Astrocyte (in vitro differentiated cells and primary cell): ENCODE measurements at places on chromosomes 2 and 18.

GRCh38 chr2:221397187-221397586 is 174.9 kb downstream of the EPHA4 start:
- H3K27ac ChIP-seq: no peak overlapping the region
- no peaks in the 10 kb centered on the region for H3K4me1 ChIP-seq
- no peak for DNase-seq
- no peaks in the 10 kb centered on the region for H3K36me3 ChIP-seq

GRCh38 chr2:86686905-86687304 is 33.2 kb upstream of the RMND5A start:
- H3K27ac ChIP-seq: no peak overlapping the region
- no peaks in the 10 kb centered on the region for H3K36me3 ChIP-seq
- no peak overlapping the region for H3K4me3 ChIP-seq

- H3K4me3 ChIP-seq: no peak overlapping the region
- DNase-seq: no peak
- no peak overlapping the region for H3K27ac ChIP-seq
- no peaks in the 10 kb centered on the region for H3K4me1 ChIP-seq
- no peaks in the 10 kb centered on the region for H3K27me3 ChIP-seq
Observed at GRCh38 chr2:226983895-226984749, 148.3 kb downstream of the RHBDD1 start.

- H3K36me3 ChIP-seq: peaks cover 22% of the 10 kb centered on the region
- DNase-seq: no peak
- no peaks in the 10 kb centered on the region for H3K27me3 ChIP-seq
Observed at GRCh38 chr2:232757905-232758304, 18.5 kb downstream of the KCNJ13 start.

DNA sequence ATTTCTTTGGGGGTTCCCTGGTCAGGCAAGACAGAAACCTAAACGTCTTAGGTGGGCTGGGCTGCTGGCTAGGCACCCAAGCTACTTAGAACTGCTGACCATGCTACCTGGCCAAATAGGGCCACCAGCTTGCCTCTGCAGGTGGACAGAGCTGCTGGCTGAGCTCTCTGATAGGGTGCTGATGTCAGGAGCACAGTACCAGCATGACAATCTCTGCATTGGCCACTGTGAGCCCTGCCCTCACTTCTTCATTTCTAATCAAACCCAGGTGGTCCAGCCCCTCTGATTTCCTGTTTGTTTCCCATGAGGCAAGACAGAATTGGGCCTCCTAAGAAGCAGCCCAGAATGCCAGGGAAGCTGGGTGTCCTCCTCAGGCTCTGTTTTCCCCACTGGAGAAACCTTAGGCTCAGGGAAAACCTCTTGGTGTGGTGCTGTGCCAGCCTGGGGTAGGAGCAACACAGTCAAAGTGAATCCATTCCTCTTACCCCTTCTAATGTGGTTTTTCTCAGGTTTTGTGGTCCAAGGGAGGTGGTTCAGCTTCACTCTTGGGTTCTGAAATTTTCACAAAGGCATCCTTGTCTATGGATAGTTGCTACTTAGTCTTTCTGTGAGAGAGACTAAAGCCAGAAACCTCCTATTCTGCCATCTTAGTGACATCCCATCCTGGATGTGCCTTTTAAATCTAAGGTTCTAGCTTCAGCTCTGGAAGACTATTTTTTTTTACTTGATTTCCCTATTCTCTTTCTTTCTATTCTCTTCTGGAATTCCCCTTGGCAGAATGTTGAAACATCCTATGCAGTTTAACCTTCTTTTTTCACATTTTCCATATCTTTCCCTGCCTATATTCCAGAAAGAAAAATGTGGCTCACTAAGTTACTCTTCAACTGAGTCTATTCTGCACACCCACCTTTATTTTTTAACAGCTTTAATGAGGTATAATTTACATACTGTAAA is 15.2 kb downstream of the SP100 start:
- H3K27ac ChIP-seq: no peak overlapping the region
- no peaks in the 10 kb centered on the region for H3K27me3 ChIP-seq
- H3K4me1 ChIP-seq: no peaks in the 10 kb centered on the region
- no peak overlapping the region for H3K4me3 ChIP-seq
- DNase-seq: no peak

DNA sequence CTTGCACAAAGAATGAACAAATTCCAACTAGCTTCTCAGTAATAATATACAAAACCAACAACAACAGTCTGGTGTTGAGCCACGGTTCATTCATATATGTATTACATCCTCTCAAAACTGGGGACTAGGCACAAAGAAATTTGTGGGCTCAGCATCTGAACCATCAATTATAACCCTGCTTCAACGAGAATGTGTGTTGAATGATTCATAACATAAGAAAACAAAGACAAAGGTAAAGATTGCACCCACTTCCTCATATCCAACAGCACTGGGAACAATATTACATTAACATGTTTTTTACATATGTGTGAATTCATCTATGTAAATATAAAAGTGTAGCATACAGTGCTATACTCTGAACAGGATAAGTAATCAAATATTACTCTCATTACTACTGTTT is 144.8 kb downstream of the CDH2 start:
- no peak overlapping the region for H3K27ac ChIP-seq
- no peaks in the 10 kb centered on the region for H3K36me3 ChIP-seq
- no peak overlapping the region for H3K4me3 ChIP-seq
- peaks cover 17% of the 10 kb centered on the region for H3K4me1 ChIP-seq

DNA sequence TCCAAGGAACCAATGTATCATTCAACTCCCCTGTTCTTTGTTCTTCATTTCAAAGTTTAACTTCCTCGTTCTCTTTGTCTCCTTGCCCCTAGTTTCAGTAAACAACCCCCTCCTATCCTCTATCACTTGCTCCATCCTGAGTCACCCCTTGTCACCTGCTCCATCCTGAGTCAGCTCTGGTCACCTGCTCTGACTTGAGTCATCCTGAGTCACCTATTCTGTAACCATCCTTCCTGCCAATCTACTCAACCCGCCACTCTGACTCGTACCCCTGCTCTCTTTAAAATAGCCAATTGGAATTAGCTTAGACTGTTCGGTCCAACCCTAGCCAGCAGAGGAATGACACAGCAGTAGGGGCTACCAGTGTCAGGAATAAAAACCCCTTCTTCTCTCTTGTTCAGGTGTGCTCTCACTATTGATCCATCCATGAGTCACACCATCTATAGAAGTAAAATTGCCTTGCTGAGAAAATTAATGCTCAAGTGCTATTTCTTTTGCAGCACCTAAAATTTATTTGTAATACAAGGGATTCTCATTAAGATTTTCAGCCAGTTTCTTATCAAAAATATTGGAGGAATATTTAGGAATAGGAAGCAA is 326.8 kb downstream of the AKAIN1 start:
- no peaks in the 10 kb centered on the region for H3K36me3 ChIP-seq
- no peaks in the 10 kb centered on the region for H3K4me1 ChIP-seq
- DNase-seq: no peak
- H3K27ac ChIP-seq: no peak overlapping the region
- no peak overlapping the region for H3K4me3 ChIP-seq

DNA sequence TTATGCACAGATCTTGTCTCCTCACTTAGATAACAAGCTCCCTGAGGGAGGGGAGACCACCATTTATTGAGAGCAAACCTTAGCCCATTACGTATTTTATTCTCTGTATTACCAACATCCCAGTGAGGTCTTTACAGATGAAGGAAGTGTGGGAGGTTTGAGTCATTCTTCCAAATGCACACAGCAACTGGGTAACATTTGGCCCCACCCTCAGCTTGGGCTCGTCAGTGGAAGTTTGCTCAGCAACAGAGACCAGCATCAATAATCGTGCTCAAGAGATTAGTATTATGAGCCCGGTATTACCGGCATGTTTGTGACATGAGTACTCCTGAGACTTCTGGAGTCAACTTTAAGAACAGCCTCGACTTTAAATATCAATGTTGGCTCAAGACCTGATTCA is 168.6 kb downstream of the ETAA1 start:
- H3K27ac ChIP-seq: peak overlapping the region; percentile 69
- H3K4me3 ChIP-seq: no peak overlapping the region
- no peaks in the 10 kb centered on the region for H3K36me3 ChIP-seq
- peaks cover 29% of the 10 kb centered on the region for H3K4me1 ChIP-seq
- peak; percentile 96 for DNase-seq

DNA sequence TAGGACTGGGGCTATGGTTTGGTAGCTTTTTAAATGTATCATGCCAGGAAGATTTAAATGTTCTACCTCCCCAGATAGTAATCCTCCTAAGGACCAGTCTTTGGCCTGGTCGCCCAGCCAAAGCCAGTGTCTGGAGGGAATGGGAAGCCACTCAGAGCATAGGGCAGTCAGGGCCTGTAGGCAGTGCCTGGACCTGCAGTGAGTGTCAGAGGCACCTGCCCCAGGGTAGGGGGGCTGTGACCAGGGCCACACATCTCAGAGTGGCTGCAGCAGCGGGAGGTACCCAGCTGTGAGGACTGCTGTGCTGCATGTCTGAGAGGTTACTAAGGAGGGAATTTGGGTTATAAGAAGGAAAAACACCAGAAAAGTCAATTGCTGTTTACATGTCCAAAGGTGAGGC is 57.7 kb downstream of the MYT1L start:
- no peak overlapping the region for H3K4me3 ChIP-seq
- no peaks in the 10 kb centered on the region for H3K4me1 ChIP-seq
- H3K27me3 ChIP-seq: no peaks in the 10 kb centered on the region
- DNase-seq: no peak

DNA sequence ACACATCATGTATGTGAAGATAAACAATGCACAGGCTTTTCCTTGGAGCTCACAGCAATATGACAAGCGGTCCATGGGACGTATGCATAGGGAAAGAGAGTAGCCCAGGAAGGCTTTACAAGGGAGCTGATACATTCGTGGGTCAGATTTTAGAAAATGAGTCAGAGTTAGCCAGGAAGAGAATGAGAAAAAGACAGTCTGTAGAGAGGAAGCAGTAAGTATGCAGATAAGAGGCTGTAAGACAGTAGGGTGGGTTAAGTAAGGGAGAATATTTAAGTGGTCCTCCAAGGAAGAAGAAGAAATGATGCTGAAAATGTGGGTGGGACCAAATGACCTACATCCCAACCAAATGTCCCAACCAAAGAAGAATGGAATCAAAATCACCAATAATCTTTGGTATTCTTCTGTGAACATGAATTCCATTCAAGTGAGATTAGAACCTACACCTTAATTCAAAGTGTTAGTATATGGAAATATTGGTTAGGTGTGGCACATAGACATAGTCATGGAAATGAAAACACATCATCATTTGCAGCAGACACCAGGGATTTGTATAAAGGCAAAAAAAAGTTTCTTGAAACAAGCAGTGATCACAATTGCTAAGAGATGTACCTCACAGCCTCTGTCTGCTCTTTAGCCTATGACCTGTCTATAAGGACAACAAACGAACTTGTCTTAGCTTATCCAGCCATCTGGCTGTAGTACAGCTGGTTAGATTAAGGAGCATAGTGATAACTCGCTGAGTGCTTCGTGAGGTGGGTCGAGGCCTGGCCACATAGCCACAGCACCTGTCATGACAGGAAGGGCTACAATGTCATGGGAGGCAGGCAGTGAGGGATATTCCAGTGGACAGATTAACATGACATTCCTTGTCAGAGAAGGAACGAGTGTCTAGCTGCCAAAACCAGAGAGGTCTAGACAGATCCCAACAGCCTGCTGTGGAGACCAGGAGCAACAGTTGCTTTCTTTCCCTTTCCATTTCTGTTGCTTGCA is 133.6 kb downstream of the ALK start:
- H3K4me3 ChIP-seq: no peak overlapping the region
- no peaks in the 10 kb centered on the region for H3K4me1 ChIP-seq
- peaks cover 9% of the 10 kb centered on the region for H3K27me3 ChIP-seq
- DNase-seq: no peak

DNA sequence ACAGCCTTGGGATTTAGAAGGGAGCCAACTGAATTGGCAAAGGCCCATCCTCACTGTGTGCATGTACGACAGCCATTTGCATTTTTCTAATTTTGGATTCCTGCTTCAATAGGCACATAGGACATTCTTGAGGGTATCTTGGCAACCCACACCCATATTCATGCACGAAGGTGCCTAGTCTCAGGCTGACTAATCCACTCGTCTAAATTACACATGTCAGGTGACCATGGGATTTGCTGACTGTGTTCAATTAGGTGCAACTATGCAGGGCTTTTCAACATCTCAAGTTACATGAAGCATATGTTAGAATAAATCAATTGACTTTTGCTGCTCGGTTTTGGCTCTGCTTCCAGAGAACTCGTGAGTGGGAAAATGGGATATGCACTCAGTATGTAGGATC is 249.7 kb downstream of the SP3 start:
- H3K4me3 ChIP-seq: no peak overlapping the region
- no peaks in the 10 kb centered on the region for H3K27me3 ChIP-seq
- H3K27ac ChIP-seq: no peak overlapping the region
- DNase-seq: peak; percentile 45

- no peak for DNase-seq
- no peak overlapping the region for H3K4me3 ChIP-seq
- no peaks in the 10 kb centered on the region for H3K36me3 ChIP-seq
- H3K27me3 ChIP-seq: no peaks in the 10 kb centered on the region
- H3K27ac ChIP-seq: no peak overlapping the region
- peaks cover 4% of the 10 kb centered on the region for H3K4me1 ChIP-seq
Observed at GRCh38 chr2:163692611-163693482, 43.0 kb downstream of the FIGN start.
